ENCODE measurements at places on chromosomes 13 and 19.
A peak's percentile ranks its signal among the peaks of the same experiment; 100 is the strongest.

- peak; percentile 15 for DNase-seq
Measured at GRCh38 chr19:46791944-46792343, 3.5 kb upstream of the SLC1A5 start.

DNA sequence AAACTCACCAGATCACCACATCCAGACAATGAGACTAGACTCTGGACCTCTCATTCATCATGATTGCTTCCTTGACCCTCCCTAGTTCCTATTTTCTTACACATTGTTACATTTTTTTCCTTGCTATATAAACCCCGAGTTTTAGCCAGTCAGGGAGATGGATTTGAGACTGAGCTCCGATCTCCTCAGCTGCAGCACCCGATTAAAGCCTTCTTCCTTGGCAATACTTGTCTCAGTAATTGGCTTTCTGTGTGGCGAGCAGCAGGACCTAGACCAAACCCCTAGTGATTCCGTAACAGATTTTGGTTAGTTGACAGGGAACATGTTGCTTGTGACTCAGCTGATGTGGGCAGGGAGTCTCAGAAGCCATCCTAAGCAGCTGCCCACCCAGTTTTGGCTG is 44.0 kb downstream of the SUCLA2 start:
- no peak for DNase-seq

GRCh38 chr13:111410232-111411021 is 90.0 kb downstream of the TEX29 start:
- no peak for DNase-seq

DNA sequence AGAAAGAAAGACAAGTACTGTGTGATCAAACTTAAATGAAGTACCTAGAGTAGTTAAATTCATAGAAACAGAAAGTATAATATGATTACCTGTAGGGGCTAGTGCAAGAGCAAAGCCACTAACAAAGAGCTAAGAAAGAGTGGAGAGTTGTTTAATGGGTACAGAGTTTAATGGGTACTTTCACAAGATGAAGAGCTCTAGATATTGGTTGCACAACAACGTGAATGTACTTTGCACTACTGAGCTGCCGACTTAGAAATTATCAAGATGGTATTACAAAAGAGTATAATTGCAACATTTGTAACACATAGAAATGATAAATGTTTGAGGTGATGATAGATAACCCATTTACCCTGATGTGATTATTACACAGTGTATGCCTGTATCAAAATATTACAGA is 140.3 kb upstream of the GPC6 start:
- no peak for DNase-seq

- DNase-seq, result no peak
Measured at GRCh38 chr19:17748884-17749638, 2.2 kb upstream of the FCHO1 start.

GRCh38 chr13:102277286-102277685 is 124.6 kb downstream of the FGF14 start:
- no peak for DNase-seq

GRCh38 chr13:72537395-72537780 is 190.0 kb downstream of the MZT1 start:
- no peak for DNase-seq

- no peak for DNase-seq
Measured at GRCh38 chr13:101049166-101049850, 367.0 kb downstream of the NALCN start.

DNA sequence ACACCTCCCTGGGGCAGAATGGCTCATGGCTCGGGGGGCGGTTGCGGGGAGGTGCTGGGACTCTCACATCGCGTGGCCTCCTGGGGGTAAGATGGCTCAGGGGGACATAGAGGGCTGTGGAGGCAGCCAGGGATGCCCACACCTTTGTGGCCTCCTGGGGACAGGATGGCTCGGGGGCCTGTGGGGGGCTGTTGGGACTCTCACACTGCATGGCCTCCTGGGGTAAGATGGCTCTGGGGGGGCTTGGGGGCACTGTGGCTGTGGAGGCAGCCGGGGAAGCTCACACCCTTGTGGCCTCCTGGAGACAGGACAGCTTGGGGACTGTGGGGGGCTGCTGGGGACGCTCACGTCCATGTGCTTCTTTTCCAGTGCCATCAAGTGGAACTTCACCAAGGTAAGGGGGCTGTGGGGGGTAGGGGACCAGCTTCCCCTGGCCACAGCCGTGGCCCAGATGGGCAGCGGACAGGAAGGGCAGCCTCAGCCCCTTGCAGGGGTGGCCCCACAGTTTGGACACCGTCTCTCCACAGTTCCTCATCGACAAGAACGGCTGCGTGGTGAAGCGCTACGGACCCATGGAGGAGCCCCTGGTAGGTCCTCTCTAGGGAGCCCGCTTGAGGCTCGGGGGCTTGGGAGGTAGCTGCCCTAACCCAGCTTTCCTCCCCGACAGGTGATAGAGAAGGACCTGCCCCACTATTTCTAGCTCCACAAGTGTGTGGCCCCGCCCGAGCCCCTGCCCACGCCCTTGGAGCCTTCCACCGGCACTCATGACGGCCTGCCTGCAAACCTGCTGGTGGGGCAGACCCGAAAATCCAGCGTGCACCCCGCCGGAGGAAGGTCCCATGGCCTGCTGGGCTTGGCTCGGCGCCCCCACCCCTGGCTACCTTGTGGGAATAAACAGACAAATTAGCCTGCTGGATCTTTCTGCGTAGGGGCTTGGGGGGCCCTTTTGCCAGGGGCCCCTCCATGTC is 2.4 kb downstream of the GPX4 start:
- no peak for DNase-seq

GRCh38 chr13:47144782-47145181 is 247.9 kb upstream of the HTR2A start:
- DNase-seq, result no peak

Data from suppressor macrophage (primary cell).